ENCODE measurements at places on chromosomes 13 and 19.

DNA sequence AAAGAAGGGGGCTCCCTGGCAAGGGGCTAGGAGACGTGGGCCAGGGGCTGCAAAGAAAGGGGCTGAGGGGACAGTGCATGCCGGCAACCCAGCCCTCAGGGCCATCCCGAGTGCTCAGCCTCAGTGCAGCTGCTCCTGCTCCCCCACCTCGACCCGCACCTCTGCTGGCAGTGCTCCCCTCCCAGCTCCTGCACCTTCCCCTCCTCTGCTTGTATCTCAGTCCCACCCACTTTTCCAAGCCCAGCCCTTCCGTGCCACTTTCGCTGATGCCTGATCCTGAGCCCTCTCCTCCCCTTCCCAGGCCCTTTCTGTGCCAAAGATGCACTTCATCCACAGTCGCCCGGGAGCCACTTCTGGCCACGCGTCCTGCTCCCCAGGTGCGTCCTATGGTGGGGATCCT, 69.9 kb upstream of the KCTD15 start:
- DNase-seq: no peak

- DNase-seq: no peak
Observed at GRCh38 chr13:78586706-78587105, 16.6 kb downstream of the POU4F1 start.

DNA sequence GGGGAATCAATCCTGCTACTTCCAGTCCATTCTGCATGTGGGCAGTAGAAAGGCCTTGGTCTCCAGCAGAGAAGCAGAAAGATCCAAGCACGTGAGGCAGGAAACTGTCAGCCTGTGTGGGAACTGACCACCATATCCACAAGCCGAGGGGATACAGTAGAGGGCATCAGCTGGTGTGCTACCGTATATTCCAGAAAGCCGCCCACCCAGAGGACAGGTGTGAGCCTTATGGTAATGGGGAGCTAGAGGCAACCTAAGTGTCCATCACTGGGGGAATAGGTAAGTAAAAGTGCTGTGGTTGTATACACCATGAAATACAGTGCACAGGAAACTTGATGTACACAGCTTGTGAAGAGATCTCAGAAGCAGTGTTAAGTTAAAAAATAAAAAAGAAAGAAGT, 2.8 kb upstream of the IFNL1 start:
- DNase-seq: no peak

DNA sequence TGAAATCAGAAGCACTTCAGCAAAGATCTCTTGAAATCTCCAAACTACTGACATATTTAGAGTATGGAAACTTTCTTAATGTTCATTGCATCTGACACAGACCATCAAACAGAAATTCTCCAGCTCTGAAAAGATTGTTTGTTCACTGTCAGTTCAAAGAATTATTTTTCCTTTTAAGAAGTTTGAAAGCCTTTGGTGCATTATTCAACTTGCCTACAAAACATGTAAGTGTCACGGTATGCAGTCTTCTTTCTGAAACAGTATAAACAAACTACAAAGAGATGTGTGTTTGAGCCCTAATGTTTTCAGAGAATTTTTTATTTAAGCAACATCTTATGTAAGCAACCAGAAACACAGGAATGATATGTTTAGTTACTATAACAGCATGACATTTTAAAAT, 125.4 kb downstream of the FGF14 start:
- DNase-seq: no peak

GRCh38 chr19:52007451-52007805, 583 bp downstream of the ZNF615 start:
- DNase-seq: no peak

DNA sequence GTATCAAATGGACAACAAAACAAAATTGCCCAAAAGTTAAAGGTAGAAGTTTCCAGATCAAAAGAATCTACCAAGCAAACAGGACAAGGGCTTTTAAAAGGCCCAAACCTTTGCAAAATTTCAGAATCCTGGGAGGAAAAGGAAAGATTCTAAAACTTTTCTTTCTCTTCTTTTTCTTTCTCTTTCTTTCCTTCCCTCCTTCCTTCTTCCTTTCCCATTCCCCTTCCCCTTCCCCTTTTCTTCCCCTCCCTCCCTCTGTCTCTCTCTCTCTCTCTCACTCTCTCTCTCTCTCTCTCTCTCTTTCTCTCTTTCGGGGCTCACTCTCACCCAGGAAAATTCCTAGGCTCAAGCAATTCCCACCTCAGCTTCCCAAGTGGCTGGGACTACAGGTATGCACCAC, 4.2 kb upstream of the PDCD5 start:
- DNase-seq: no peak

- DNase-seq: no peak
Observed at GRCh38 chr19:35110974-35111373, 4.6 kb upstream of the FXYD3 start.

DNA sequence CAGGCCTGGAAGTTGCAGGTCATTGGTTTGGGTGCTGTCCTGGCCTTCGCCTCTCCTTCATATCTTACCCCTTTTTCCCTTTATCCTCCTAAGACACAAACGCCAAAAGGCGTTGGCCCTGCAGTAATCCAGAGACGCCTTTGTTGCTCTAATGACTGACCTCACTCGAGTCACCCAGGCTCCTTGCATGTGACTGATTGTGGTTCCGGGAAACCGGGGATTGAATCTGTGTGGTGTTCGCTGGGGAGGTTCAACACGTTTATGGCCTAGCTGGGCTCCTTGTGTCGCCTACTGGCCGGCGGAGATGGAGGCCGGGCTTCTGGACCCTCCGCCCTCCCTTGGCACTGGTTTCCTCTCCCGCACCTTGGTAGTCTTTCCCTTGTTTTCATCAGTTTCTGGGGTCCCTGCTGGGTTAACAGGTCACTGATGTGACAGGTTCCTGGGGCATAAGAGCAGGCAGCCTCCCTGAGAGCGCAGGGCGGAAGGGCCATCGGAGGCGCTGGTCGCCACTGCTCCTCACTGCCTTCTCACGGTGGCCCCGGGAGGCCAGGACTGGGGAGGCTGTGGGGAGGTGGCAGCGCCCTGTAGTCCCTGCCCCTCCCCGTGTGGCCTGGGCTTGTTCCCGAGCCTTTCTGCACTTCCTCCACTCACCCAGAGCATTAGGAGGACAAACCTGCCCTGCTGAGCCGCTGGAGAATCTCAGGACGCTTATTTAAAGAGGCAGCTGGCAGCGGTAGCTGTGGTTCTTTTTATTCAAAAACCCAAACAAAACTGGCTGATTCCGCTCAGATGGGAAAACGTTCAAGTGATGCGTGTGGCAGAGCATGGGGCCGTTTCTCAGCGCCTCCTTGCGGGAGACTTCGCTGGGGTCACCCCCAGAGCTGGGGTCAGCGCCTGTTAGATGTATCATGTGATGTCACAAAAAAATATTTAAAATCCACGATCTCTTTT, 18.1 kb upstream of the NDUFS7 start:
- no peak for DNase-seq

DNA sequence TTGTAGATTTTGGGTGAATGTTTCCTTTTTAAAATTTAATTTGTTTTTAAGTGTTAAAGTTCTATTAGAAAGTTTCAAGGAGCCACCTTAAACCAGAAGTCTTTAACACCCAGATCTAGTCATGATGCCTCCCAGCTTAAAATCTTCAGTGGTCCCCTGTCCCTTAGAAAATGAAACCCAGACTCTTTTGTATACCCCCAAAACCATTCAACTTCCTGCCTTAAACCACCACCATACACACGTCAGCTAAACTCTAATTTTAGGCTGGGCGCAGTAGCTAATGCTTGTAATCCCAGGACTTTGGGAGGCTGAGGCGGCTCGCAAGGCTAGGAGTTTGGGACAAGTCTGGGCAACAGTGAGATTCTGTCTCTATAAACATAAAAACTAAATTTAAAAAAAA, 37.9 kb downstream of the N4BP2L1 start:
- DNase-seq: no peak

DNA sequence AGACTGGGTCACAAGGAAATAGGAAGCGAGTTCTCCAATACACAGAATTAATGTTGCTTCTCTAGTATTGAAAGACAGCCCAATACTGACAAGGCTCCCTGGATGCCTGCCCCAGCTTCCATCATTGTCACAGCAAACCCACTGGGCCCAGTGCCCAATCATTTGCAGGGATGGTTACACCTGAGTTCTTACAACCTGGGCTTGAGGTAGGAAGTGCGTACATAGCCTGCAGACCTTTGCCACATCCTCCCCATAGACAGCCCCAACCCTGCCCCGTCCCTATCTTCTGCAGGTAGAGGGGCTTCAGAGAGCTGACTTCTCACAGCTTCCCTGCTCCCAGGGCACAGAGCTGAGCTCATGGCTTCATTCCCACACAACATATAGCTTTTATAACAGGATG, 108.1 kb upstream of the UBL3 start:
- DNase-seq: no peak

DNA sequence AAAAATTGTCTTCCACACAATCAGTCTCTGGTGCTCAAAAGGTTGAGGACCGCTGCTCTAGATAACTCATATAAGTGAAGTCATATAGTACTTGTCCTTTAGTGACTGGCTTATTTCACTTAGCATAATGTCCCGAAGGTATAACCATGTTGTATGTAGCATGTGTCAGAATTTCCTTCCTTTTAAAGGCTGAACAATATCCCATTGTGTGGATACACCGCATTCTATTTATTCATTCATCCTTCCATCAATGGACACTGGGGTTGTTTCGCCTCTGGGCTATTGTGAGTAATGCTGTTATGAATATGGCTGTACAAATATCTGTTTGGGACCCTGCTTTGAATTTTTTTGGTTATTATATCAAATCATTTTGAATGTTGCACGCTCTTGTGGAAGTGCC, 4.6 kb upstream of the LYPD5 start:
- DNase-seq: no peak

- no peak for DNase-seq
Observed at GRCh38 chr19:57709616-57710015, 612 bp upstream of the ZNF154 start.

GRCh38 chr19:4229179-4229931, at the start of gene EBI3:
EBI3 (plus strand) TSS chr19:4229523; CDS start chr19:4229551, 28 bp downstream.
- DNase-seq: no peak

DNA sequence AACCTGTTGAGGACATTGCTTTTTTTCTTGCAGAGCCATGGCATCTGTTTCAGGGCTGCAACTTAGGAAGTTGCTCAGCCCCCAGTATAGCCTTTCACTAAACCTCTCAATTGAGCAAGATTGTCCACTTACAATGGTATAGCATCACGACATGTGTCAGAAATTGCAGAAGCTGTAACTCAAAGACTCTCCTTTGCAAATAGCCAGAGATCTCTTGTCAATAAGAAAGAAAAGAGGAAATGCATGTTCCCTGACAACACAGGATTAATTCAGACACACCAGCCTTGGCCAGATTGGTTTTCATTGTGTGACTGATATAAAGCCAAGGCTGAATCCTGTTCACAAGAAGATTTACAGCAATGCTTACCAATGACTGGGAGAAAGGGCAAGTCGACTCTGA, 38.7 kb upstream of the CYSLTR2 start:
- no peak for DNase-seq

GRCh38 chr19:45924891-45925447, 10.4 kb upstream of the NANOS2 start:
- no peak for DNase-seq
